H7 (cell line): ENCODE measurements at places on chromosomes 2 and 18.
A peak's percentile ranks its signal among the peaks of the same experiment; 100 is the strongest.

DNA sequence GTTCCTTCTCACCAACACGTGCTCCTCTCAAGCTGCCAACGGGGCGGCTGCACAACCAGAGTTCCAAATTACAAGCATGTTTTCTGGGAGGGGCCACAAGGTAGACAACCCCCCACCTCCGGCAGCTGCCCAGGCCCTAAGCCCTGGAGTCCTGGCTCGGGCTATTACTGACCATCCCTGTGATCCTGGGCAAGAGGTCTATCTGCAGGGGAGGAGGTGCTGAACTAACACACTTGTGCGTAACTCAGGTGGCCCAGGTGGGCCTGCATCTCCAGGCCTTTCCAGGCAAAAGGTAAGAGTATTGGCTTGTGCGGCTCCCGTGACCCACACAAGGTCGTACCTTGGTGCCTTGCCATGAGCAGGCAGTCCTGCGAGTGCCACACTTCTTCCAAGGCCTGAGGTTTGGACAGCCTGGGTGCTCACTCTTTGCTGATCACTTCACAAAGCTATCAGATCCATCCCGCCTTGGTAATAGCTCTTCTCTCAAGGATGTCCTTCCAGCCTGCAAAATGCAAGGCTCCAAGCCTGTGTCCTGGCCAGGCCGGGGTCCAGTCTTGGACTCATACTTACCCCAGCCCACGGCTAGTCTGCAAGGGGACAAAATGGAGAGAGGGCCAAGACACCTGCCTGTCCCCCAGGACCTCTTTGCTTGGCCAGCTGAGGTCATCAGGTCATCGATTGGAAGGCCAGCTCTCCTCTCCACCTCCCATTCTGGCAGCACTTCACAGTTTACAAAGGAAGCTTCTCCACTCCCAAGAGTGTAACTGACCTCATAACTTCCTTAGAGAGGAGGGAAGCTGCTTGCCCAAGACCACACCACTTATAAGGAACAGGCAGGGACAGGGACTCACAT is 33.9 kb downstream of the ADRA2B start:
- no peak for DNase-seq

DNA sequence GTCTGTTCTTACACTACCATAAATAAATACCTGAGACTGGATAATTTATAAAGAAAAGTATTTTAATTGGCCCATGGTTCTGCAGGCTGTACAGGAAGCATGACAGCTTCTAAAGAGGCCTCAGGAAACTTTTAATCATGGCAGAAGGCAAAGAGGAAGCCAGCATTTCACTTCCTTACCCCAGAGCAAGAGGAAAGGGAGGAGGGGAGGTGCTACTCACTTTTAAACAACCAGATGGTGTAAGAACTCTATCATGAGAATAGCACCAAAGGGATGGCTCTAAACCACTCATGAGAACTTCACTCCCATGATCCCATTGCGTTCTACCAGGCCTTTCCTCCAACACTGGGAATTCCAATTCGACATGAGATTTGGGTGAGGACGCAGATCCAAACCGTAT is 344.4 kb upstream of the SLC39A10 start:
- DNase-seq: no peak

GRCh38 chr2:100235098-100235497 is 87.2 kb downstream of the LONRF2 start:
- peak; percentile 38 for DNase-seq

- DNase-seq: no peak
These were observed 412.3 kb upstream of the RGPD4 start for GRCh38 chr2:107414376-107414775.

DNA sequence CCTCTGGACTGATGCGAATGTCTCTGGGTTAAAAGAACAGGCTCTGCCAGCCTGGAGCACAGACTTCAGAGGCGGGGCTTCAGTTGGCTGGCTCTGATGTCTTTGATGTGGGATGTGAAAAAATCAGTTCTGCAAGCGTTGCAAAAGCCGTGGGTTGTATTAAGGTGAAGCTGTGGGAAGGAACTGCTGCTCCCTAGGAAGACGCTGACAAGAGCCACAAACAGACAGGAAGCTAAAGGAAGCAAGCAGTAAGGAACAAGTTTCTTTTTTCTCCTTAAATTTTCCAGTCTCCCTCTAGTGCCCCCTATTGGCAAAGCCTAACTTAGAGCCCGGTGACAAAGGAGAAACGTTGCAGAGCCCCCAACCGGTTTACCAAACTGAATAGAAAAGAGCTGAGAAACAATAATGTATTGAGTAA is 239.0 kb downstream of the CCDC178 start:
- peak; percentile 39 for DNase-seq

- no peak for DNase-seq
These were observed 11.7 kb downstream of the ARHGAP28 start for GRCh38 chr18:6741232-6741663.

GRCh38 chr2:69781321-69782248 is 39.7 kb downstream of the ANXA4 start:
- DNase-seq: no peak

GRCh38 chr18:32021756-32022564 is 3.3 kb downstream of the RNF125 start:
- no peak for DNase-seq

- no peak for DNase-seq
These were observed 31.3 kb upstream of the LINC00305 start for GRCh38 chr18:64180171-64180570.

DNA sequence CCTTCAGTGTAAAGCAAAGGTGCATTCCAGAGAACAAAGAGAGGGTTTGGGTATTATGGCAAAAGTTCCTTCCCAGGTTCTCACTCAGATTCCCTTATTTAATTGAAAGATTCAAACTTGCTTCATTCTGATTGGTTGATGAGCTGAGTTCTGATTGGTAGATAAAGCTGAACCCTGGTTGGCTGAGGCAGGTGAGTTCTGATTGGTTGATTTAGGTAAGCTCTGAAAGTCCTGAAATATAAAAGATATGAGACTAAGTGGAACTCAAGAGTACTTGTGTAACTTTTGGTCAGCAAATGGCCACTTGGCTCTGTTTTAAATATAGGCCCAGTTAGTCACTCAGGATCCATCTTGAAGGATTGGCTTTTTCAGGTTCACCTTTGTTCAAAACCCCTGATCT is 99.8 kb upstream of the FBXO11 start:
- DNase-seq: no peak

- DNase-seq: no peak
These were observed 25.7 kb downstream of the MC2R start for GRCh38 chr18:13889671-13890070.

DNA sequence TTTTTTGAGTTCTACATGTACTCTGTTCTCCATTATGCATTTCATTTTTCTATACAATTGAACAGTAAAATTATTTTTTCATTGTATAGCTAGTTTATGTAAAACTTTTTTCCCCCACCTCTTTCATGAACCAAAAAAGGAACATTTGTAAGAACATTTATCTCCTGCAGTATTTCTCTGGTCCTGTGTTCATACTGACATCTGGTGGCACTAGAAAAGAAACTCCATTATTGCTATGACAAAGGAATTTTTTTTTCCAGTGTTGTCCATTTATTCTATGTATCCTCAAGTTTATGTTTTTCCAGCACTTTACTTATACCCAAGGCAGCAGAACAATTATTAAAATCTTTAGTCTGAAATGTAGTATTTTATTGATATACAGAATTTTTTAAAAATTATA is 27.4 kb upstream of the CHAC2 start:
- peak; percentile 6 for DNase-seq

GRCh38 chr2:175854665-175855064 is 147.4 kb downstream of the LNPK start:
- no peak for DNase-seq

GRCh38 chr18:48030616-48031480 is 100.4 kb upstream of the SMAD2 start:
- DNase-seq: peak; percentile 85

- no peak for DNase-seq
These were observed 174.2 kb downstream of the PRPF40A start for GRCh38 chr2:152542995-152543481.

GRCh38 chr2:176130147-176130956 is 847 bp downstream of the HOXD8 start:
- peak; percentile 86 for DNase-seq

- DNase-seq: no peak
These were observed 39.0 kb upstream of the NEDD4L start for GRCh38 chr18:58005011-58005410.

GRCh38 chr2:54551123-54551756 is 95.1 kb downstream of the SPTBN1 start:
- peak; percentile 26 for DNase-seq
